Right forelimb (tissue), 1 donor: ENCODE measurements at places on chromosomes 7 and 10.

DNA sequence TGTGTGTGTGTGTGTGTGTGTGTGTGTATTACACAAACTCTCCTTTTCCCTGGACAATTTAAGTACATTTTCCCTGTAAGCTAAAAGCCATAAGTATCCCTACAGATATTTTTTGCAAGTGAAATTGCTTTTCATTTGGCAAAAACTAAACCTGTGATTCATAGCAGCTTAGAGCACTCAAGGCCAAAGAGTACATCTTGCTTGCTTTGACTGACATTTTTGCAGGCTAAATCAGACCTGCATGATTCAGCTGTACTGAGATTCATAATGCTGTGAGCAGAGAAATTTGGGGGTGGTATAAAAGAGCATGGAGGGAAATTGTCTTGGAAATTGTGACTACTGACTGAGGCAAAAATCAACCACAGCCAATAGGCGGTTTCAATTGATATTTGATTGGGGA, 500.4 kb downstream of the GFRA1 start:
- no peak for DNase-seq

GRCh38 chr7:7035851-7036250, 146.5 kb upstream of the C1GALT1 start:
- DNase-seq = no peak

- no peak for DNase-seq
Observed at GRCh38 chr10:116720668-116721546, 21.5 kb downstream of the HSPA12A start.

GRCh38 chr10:50387007-50387731, 135.9 kb upstream of the ASAH2 start:
- no peak for DNase-seq

DNA sequence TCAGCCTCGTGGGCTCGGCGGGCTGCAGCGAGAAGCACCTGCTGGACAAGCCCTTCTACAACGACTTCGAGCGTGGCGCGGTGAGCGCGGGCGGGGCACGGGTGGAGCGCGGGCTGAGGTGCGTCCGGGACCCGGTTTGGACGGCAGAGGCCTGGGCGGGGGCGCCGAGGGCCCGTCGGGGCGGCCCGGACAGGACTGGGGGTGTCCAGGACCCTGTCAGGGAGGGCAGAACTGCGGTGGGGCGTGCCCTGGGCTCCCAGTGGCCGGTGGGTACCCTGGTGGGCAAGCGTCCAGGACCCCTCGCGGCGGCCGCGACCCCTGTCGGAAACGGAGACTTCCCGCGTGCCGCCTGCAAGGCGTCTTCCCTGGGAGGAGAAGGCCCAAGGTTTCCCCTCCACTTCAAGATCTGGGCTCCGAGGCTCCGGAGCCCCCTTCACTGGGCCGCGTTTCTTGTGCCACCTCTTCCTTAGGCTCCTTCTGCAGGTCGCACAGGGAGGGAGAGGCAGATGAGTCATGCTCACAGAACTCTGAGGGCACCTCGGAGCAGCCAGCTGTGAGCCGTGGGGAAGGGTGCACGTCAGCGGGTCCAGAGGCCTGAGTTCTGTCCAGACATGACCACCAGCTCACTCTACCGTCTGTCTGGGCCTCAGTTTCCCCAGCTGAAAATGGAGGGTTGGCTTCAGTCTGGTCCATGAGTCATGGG, 485 bp downstream of the ALOX5 start:
- DNase-seq = no peak

DNA sequence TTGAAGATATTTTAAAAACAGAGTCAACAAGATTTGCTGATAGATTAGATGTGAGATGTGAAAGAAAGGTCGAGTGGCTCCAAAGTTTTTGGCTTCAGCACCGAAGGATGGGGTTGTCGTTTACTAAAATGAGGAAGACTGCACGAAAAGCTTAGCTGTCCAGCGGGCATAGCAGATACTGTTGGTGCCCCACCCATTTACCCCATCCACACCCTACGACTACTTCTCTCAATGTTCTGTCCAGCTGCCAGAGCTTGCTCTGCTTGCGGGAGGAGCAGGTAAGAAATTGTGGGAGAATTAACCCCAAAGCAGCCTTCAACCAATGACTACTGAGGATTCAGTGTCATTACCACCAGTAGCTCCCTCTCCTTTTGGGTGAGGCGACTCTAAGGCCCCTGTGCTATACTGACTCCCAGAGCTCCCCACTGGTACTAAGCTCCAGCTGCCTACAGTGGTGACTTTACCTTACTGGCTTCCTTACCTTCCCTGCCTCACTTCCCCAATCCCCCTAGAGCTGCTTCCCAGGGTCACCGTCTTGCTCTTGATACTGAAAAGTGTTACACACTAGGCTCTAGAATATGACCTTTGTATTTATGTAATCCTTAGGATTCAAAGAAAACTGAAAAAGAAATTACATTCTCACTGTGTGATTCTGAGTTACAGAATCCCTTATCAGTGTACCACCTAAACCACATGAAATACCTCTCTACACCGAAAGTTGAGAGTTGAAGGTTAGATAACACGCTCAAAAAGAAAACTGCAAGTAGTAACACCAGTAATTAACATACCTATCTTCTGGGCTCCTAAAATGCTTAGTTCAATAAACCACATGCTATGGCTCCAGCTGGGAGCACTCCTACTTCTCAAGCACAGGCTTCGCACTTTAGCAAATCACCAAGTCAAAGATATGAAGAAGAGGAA, 22.3 kb downstream of the CACUL1 start:
- DNase-seq = no peak

GRCh38 chr10:130689743-130690626, 553.8 kb downstream of the GLRX3 start:
- no peak for DNase-seq

GRCh38 chr10:114272696-114273095, 33.6 kb downstream of the VWA2 start:
- DNase-seq = no peak

- no peak for DNase-seq
Observed at GRCh38 chr7:85196696-85197095, 9.8 kb upstream of the SEMA3D start.

DNA sequence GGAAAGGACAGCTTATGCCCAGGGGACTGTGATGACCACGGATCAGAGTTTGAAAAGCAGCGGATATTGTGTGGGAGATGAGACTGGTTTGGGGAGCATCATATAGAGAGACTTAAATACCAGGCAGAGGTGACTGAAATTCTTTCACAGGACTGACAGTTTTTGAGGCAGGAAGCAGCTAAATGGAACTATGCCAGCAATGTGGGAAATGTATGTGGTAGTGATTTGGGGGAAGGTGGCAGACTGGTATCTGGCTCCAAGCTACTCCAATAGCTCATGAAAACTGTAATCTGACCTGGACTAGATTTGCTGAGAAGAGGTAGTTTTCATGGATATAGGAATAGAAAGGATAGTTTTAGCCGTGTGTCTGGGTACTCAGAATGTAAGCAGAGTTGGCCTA, 592.6 kb downstream of the REEP3 start:
- DNase-seq = no peak

DNA sequence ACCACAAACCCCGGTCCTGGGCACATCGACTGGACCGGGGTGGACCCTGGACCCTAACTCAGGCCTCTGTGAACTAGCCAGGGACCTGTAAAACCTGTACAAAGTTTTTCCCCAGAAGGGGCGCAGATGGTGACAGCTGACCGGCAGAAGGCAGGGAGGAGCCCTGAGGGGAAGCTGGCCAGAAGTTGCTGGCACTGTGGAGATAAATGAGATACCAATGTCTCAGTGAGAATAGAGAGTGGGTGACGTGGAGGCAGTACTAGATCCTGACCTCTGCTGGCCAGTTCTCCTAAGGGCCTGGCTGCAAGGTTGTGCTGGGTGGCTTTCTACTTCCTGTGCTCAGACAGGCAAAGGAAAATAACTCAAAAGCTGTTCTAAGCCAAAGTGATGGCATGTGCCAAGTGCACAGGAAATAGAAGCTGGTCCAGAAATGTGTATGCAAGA, 10.6 kb upstream of the TSPAN14 start:
- no peak for DNase-seq
